Natural killer cell treated with Interleukin-12 subunit alpha and Interleukin-12 subunit beta and Interleukin-15 and Interleukin-18, amount 100 ng/mL, for 72 hours (primary cell): ENCODE measurements at places on chromosomes 4 and X.
A peak's percentile ranks its signal among the peaks of the same experiment; 100 is the strongest.

DNA sequence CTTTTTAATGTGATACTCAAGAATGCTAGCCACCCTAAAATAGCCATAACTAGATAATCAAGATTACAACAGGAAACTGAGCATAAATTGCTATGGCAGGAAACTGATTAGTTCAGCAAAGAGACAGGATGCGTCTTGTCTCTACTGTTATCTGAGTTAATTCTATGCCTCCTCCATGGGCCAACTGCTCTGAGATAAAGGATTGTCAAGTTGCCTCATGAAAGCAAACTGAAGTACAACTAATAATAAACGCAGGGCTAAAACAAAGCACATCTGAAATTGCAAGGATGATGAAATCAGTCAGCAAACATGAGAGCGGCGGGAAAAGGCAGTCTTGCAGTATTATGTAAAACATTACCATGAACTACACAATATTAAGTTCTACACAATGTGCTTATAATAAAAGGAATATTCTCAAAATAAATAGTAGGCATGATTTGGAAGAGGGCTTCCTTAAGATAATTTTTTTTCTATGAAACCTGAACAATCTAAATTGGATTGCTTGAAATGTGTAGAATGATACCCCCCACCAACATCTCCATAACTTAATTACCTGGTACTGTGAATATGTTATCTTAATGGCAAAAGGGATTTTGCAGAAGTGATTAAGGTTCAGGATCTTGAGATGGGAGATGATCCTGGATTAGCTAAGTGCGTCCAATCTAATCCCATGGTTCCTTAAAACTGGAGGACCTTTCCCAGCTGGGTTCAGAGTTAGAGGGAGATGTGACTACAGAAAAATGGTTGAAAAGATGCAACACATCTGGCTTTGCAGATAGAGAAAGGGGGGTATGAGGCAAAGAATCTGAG, 65.9 kb downstream of the ANTXR2 start:
- H3K4me1 ChIP-seq = peaks cover 65% of the 10 kb centered on the region
- H3K4me3 ChIP-seq = peak overlapping the region; percentile 88
- no peak for DNase-seq

GRCh38 chrX:40168480-40169011, 70.8 kb upstream of the BCOR start:
- no peaks in the 10 kb centered on the region for H3K36me3 ChIP-seq
- no peak for DNase-seq
- H3K27me3 ChIP-seq = peaks cover 25% of the 10 kb centered on the region
- H3K4me3 ChIP-seq = peak overlapping the region; percentile 67
- H3K27ac ChIP-seq = no peak overlapping the region

DNA sequence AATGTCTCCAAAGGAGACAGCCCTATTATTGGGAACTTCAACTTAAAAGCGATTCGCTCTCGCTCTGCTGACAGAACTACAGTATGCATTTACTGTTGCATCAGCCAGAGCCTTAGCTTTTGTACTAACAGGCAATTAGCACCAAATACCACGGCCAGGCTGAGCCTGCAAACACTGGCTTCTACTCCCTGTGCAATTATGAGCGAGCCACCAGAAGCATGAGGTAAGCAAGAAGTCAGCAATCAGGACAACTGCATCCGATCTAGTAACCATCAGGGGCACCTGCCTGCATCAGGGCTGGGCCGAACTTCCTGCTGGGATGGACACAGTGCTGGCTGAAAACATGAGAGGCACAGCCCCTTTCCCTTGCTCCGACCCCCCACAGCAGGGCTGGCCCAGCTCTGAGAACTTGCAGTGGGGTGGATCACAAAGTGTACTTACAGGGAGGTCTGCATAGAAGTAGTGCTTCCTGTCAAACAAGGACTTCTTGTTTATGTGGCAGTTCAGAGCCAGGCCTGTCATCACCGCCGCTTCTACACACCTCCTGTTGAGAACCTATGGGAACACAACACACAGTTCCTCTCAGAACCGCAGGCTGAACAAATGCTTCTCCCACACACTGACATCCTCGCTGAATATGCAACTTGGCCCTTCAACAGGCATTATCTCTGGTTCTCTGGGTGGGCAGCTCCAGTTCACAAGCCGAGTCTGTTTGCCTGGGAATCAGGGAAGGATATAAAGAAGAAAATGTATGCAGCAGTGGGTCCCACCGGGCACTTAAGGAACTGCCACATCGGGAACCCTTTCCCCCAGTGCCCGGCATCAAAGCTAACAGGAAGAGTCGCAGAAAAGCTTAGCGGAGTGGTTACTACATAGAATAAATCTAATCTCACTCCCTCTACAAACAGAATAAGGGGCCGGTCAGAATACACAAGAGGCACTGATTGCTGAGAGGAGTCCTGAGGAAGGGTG, 41.5 kb downstream of the GATB start:
- H3K27ac ChIP-seq = no peak overlapping the region
- DNase-seq = no peak
- peaks cover under 1% of the 10 kb centered on the region for H3K4me1 ChIP-seq
- H3K27me3 ChIP-seq = no peaks in the 10 kb centered on the region

- no peaks in the 10 kb centered on the region for H3K4me1 ChIP-seq
- peaks cover 30% of the 10 kb centered on the region for H3K27me3 ChIP-seq
- H3K4me3 ChIP-seq = no peak overlapping the region
Measured at GRCh38 chrX:45322382-45322781, 121.7 kb upstream of the DIPK2B start.

GRCh38 chr4:153788051-153788412, 851 bp downstream of the SFRP2 start:
- no peak overlapping the region for H3K27ac ChIP-seq
- H3K36me3 ChIP-seq = no peaks in the 10 kb centered on the region
- H3K4me3 ChIP-seq = no peak overlapping the region
- H3K27me3 ChIP-seq = peaks cover 76% of the 10 kb centered on the region
- no peak for DNase-seq

- peaks cover 5% of the 10 kb centered on the region for H3K27me3 ChIP-seq
- DNase-seq = no peak
- no peak overlapping the region for H3K27ac ChIP-seq
Measured at GRCh38 chr4:138669479-138670315, 345.9 kb upstream of the NOCT start.

DNA sequence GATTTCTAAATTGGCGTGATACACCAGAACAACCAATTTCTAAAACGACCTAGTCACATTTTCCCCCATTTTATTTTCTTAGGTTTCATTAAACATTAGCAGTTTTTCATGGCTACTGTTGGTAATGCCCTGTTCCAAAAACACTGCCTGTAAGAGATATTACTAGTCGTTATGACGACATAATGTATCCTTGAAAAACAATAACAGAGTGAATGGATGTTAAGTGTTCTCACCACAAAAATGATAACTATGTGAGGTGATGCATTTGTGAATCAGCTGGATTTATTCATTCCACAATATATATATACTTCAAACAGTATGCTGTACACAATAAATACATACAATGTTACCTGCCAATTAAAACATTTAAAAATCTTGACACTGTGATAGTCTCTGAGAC, 1147.6 kb upstream of the PCDH10 start:
- no peaks in the 10 kb centered on the region for H3K4me1 ChIP-seq
- H3K36me3 ChIP-seq = peaks cover 4% of the 10 kb centered on the region
- H3K4me3 ChIP-seq = no peak overlapping the region
- no peaks in the 10 kb centered on the region for H3K27me3 ChIP-seq
- no peak overlapping the region for H3K27ac ChIP-seq
- DNase-seq = no peak

GRCh38 chr4:182427554-182427953, 184.4 kb downstream of the TENM3 start:
- H3K4me3 ChIP-seq = no peak overlapping the region
- H3K4me1 ChIP-seq = no peaks in the 10 kb centered on the region
- H3K27me3 ChIP-seq = no peaks in the 10 kb centered on the region
- DNase-seq = no peak

GRCh38 chr4:157271166-157271869, 50.8 kb downstream of the GRIA2 start:
- no peak overlapping the region for H3K4me3 ChIP-seq
- no peaks in the 10 kb centered on the region for H3K27me3 ChIP-seq
- peaks cover 5% of the 10 kb centered on the region for H3K36me3 ChIP-seq
- DNase-seq = no peak

DNA sequence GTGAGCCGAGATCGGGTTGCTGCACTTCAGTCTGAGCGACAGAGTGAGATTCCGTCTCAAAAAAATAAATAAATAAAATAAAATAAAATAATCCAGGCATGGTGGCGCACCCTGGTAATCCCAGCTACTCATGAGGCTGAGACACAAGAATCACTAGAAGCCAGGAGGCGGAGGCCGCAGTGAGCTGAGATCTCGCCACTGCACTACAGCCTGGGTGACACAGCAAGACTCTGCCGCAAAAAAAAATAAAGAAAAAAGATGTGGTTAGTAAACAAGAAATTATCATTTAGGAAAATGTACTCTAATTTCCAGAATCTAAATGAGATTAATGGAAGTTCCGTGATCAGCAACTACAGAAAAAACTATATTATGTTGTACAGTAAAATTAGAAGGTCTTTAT, 14.5 kb upstream of the LRBA start:
- peaks cover 17% of the 10 kb centered on the region for H3K4me1 ChIP-seq
- DNase-seq = no peak
- peaks cover 7% of the 10 kb centered on the region for H3K27me3 ChIP-seq
- H3K4me3 ChIP-seq = peak overlapping the region; percentile 61
- peak overlapping the region; percentile 76 for H3K27ac ChIP-seq

GRCh38 chr4:13641084-13641483, 13.6 kb upstream of the BOD1L1 start:
- DNase-seq = no peak
- no peaks in the 10 kb centered on the region for H3K4me1 ChIP-seq
- no peaks in the 10 kb centered on the region for H3K36me3 ChIP-seq
- no peak overlapping the region for H3K27ac ChIP-seq
- H3K27me3 ChIP-seq = peaks cover 70% of the 10 kb centered on the region

- no peak for DNase-seq
- H3K36me3 ChIP-seq = no peaks in the 10 kb centered on the region
- no peak overlapping the region for H3K4me3 ChIP-seq
Measured at GRCh38 chr4:140239311-140239710, 85.3 kb upstream of the MAML3 start.

DNA sequence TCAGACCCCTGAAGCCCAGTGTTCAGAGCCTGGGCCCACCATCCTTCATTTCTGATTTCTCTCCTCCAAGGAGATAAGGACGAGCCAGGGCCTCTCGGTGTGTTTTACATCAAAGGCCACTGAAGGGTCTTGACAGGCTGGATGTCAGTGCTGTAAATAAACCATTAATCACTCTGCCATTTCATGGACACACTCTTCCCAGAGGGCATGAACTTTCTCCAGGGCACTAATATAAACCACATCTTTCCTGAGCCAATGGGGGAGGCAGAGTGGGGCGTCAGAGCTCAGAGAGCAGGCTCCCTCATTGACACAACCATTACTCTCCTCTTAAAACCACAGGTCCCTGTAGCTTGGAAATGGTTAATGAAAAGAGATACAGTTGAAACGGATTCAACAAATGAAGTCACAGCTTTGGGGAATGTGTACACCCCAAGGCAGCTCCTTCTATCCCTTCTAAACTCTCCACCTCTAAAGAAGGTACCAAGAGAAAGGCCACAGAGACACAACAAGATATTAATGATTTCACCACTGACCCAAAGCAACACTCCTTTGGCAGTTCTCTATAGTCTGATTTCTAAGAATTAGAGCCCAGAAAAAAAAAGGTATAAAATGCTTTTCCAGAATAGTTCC, 200.6 kb downstream of the CHIC2 start:
- no peak overlapping the region for H3K4me3 ChIP-seq
- H3K27me3 ChIP-seq = peaks cover 6% of the 10 kb centered on the region
- no peaks in the 10 kb centered on the region for H3K36me3 ChIP-seq
- DNase-seq = no peak
- H3K27ac ChIP-seq = no peak overlapping the region

- H3K27me3 ChIP-seq = peaks cover under 1% of the 10 kb centered on the region
- H3K27ac ChIP-seq = no peak overlapping the region
Measured at GRCh38 chr4:138740816-138741745, 274.5 kb upstream of the NOCT start.

DNA sequence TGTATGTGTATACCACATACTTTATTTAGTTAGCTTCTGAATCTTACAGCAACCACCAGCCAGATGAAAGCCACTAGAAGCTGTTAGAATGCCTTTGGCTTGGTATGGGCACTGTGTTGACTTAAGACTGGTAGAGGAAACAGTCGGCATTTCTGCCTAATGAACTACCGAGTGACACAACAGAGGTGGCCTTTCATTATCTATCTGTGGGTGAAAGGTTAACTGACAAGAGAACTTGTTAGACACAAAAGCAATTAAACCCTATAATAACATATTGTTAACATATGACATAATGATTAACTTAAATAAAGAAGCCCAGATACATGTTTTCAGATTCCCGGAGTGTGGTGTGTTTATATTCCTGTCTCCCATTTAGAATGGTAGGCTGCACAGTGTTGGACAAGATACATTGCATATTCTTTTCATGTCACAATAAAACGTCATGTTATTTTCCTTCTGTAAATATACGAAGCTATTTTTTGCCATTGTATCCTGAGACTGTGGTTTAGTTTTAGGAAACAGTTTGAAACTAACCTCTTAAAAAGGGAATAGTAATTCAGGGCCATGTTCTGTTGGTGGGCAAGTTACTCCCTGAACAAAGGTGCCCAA, 181.5 kb downstream of the SLIT2 start:
- no peaks in the 10 kb centered on the region for H3K4me1 ChIP-seq
- peaks cover 9% of the 10 kb centered on the region for H3K27me3 ChIP-seq
- no peaks in the 10 kb centered on the region for H3K36me3 ChIP-seq
- no peak overlapping the region for H3K4me3 ChIP-seq

- H3K4me3 ChIP-seq = no peak overlapping the region
- H3K27me3 ChIP-seq = peaks cover 16% of the 10 kb centered on the region
- no peak for DNase-seq
- no peaks in the 10 kb centered on the region for H3K4me1 ChIP-seq
- H3K36me3 ChIP-seq = no peaks in the 10 kb centered on the region
- H3K27ac ChIP-seq = no peak overlapping the region
Measured at GRCh38 chr4:128566693-128567092, 242.8 kb upstream of the JADE1 start.

DNA sequence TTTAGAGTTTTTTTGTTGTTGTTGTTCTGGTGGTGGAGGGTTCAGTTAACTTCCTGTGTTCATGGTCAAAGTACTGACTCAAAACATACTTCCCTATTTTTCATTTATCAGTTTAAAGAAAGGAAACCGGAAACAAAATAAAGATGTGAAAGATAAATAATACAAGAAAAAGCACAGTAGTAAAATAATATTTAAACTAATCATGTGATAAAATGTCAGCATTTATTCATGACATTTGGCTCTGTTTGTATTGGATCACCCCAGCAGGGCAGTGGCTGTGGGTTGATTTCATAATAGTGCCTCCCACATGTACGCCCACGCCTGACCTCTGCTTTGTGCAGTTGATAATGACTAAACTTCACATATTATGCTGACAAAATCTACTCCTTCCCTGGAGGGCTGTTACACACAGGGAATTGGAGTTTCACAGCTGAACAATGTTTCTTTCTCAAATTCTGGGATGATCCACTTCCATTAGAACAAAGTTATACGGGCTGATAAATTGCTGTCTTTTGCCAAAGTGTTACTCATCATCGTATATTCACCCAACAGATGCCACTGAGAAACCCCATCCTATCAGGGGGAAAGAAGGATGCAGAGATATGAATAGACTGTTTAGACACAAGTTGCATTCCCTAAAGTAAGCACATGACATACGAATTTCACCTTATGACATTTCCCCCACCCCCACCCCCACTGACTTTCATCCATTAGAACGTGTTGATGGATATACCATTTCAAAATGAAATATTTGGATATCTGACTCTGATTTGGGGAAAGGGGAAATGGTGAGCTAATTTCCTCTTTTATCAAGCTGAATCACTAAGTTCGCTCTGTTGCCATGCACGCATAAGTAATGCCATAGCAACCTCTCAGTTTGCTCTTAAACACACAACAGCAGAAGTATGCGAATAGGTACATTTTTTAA, 48.3 kb downstream of the AMELX start:
- peaks cover 5% of the 10 kb centered on the region for H3K4me1 ChIP-seq
- DNase-seq = no peak
- H3K27ac ChIP-seq = no peak overlapping the region
- no peaks in the 10 kb centered on the region for H3K36me3 ChIP-seq
